ENCODE measurements at places on chromosomes 12 and 14. TPM values are rescaled to one million over a fixed set of nuclear protein-coding genes. Genes with fewer than 3 reads are reported as not detected.

ALDH1L2 gene
- total RNA-seq = 153 TPM

WNT1 gene
- total RNA-seq = not detected

GPR84 gene
- total RNA-seq = not detected

MOK gene
- total RNA-seq = 10.1 TPM

AKAP6 gene
- total RNA-seq = 4.3 TPM

CRACR2A gene
- total RNA-seq = 0.82 TPM

CMTM5 gene
- not detected for total RNA-seq

DNA sequence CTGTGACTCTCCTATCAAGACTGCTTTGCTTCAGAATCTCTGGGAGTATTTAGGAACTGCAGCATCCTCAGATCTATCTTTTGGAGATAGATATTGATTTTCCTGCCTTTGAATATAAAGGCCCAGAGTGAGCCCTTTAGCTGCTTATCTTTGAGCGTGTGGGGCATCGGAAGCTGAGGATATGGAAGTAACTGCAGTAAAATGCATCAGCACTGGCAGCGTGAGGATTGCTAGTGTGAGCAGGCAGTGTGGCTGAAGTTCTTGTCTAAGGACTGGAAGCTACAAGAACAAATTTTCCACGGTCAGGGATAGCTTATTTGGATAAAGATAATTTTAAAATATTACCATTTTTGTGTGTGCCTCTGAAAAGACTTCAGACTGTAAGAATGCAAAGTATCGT, 474.7 kb downstream of the NPAS3 start:
- DNase-seq = no peak
- no peak overlapping the region for H3K4me3 ChIP-seq
- no peak overlapping the region for H3K27ac ChIP-seq
- no peaks in the 10 kb centered on the region for H3K36me3 ChIP-seq

DNA sequence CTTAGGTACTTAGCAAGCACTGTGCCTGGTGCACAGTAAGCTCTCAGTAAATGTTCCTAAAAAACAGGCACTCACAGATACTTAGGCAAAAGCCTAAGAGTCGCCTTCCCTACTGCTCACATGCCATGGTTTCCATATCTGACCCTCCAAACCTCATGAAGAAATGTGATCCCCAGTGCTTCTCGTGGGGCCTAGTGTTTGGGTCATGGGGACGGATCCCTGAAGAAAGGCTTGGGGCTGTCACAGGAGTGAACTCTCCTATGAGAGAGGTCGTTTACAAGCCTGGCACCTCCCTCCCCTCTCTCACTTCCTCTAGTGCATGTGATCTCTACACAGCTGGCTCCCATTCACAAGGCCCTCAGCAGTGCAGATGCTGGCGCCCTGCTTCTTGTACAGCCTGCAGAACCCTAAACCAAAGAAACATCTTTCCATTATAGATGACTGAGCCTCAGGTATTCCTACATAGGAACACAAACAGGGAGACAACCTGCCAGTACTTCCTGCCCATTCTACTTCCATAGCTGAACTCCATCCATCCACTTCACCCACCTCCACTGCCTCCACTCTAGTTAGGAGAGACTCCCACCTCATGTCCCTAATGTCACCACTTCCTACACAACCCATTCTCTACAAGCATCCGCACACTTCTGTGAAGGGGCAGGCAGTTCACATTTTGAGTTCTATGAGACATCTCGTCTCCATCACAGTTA, 2.9 kb downstream of the SLC15A4 start:
- no peak overlapping the region for H3K4me3 ChIP-seq
- no peak for DNase-seq
- H3K27me3 ChIP-seq = no peaks in the 10 kb centered on the region
- H3K4me1 ChIP-seq = peaks cover 66% of the 10 kb centered on the region
- peak overlapping the region; percentile 24 for H3K27ac ChIP-seq

- no peak for DNase-seq
- H3K4me3 ChIP-seq = no peak overlapping the region
- peaks cover 59% of the 10 kb centered on the region for H3K4me1 ChIP-seq
These were observed 367.5 kb downstream of the DAD1 start for GRCh38 chr14:22221508-22221907.

- no peaks in the 10 kb centered on the region for H3K27me3 ChIP-seq
- H3K27ac ChIP-seq = no peak overlapping the region
- DNase-seq = no peak
- no peaks in the 10 kb centered on the region for H3K36me3 ChIP-seq
These were observed 682.4 kb downstream of the SLC16A7 start for GRCh38 chr12:60278209-60278608.

DNA sequence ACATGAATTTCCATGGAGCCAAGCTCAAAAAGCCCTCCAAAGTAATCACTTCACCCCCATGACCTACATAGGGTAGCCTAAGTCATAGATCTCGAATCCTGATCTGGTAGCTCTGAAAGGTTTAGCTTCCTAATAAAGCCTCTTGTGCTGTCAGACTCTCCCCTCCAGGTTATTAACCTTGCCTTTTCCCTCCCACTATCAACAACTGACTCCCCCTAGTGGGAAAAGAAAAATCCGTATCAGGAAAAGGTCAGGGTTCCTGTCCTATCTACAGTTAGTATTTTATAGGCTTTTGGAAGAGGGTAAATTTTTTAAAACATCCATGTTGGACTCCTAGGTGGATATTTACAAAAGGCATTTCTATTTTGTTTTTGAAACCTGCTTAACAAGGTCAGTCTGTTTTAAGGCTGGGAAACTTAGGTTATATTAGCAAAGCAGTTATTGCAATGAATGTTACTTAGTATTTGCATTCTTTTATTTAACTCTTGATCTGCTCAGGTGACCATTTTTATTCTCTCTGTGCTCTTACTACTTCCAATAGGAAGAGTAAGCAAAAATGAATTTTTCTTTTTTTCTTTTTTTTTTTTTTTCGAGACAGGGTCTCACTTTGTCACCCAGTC, 8.0 kb downstream of the YY1 start:
- no peaks in the 10 kb centered on the region for H3K36me3 ChIP-seq
- no peaks in the 10 kb centered on the region for H3K27me3 ChIP-seq
- no peak overlapping the region for H3K4me3 ChIP-seq
- DNase-seq = no peak
- H3K4me1 ChIP-seq = peaks cover 50% of the 10 kb centered on the region
- H3K27ac ChIP-seq = peak overlapping the region; percentile 78

GRCh38 chr14:74886001-74886400, 4.3 kb downstream of the DLST start:
- DNase-seq = no peak
- H3K4me1 ChIP-seq = peaks cover 46% of the 10 kb centered on the region
- H3K36me3 ChIP-seq = peaks cover 9% of the 10 kb centered on the region
- no peak overlapping the region for H3K27ac ChIP-seq
- no peak overlapping the region for H3K4me3 ChIP-seq

DNA sequence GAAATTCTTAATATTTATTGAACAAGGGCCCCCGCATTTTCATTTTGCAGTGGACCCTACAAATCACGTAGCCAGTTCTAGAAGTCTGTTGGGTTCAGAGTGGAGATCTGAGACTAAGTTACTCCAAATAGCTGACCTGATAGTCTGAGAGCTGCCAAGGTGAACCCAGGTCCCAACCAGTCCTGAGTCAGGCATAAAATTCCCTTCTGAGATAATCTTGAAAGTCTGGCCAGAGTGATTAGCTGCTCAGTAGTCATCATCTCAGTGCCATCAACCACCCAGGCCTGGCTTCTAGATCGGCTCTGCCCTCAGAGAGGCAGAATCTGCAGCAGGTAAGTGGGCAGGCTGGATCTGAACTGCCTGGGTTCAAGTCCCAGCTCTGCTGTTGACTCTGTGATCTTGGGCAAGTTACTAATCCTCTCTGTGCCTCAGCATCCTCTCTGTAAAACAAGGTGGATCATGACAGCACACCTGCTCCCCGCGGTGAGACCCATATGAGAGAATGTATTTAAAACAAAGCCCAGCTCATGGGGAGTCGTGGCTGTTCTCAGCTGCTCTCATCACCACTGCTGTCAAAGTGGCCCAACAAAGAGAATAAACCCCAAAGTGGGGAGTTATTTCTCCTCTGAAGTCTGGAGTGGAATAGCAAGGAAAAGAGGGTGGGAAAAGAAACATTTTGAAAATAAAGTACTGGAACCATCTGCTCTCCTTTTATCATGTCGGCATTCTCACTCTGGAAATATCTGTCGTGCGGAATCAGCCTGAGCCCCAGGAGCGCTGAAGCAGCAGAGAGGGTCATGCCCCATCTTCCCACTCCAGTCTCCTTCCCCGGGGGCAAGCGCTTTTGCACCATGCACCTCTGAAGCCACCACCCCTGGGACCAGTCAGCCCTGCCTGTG, 193.3 kb downstream of the DPF3 start:
- peak overlapping the region; percentile 80 for H3K27ac ChIP-seq
- H3K36me3 ChIP-seq = no peaks in the 10 kb centered on the region
- H3K4me1 ChIP-seq = peaks cover 19% of the 10 kb centered on the region
